ENCODE measurements at places on chromosomes 16 and 17.

DNA sequence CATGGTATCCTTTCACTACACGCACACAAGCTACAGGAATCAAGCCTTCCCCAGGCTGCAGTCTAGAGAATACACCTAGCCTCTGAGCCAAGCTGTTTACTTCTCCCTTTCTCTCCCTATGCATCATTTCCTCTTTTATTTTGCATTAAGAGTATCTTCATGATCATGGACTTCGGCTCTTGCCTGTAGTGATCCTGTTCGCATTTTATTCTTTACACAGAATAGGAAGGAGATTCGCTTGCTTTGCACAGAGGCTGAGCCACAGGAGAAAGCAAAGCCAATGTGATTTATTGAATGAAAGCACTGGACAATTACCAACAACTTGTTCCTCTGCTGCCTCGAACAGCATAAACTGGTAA lies 172.7 kb downstream of the ANKFN1 start:
- DNase-seq, result no peak

GRCh38 chr16:50815382-50815781 lies 73.5 kb downstream of the CYLD start:
- no peak for DNase-seq

- no peak for DNase-seq
These were observed 128.3 kb downstream of the AXIN2 start for GRCh38 chr17:65433157-65433556.

GRCh38 chr17:73760439-73760758 lies 116.2 kb upstream of the SDK2 start:
- no peak for DNase-seq

DNA sequence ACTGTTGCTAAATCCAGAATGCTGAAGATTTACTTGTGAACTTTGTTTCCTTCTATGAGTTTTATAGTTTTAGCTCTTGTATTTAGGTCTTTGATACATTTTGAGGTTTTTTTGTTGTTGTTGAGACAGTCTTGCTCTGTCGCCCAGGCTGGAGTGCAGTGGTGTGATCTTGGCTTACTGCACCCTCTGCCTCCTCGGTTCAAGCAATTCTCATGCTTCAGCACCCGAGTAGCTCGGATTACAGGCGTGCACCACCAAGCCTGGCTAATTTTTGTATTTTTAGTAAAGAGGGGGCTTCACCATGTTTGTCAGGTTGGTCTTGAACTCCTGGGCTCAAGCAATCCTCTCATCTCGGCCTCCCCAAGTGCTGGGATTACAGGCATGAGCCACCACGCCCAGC lies 14.4 kb downstream of the TENT4B start:
- no peak for DNase-seq

DNA sequence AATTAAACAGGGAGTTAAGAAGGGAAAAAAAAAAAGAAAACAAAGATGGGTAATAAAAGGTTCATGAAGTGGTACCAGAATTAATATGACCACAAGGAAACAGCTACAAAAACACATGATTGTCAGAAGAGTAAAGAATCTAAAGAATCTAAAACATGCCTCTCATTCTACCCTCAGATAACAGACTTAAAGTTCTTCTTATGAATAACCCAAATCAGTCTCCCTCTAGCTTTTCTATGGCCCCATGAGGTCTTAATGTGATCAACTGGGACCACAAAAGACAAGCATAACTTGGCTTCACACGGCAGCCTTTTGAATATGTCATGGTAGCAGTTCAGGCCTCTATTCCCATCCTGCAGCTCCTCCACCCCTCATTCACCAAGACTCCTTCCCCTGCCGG lies 6.9 kb downstream of the MYH10 start:
- DNase-seq, result no peak

DNA sequence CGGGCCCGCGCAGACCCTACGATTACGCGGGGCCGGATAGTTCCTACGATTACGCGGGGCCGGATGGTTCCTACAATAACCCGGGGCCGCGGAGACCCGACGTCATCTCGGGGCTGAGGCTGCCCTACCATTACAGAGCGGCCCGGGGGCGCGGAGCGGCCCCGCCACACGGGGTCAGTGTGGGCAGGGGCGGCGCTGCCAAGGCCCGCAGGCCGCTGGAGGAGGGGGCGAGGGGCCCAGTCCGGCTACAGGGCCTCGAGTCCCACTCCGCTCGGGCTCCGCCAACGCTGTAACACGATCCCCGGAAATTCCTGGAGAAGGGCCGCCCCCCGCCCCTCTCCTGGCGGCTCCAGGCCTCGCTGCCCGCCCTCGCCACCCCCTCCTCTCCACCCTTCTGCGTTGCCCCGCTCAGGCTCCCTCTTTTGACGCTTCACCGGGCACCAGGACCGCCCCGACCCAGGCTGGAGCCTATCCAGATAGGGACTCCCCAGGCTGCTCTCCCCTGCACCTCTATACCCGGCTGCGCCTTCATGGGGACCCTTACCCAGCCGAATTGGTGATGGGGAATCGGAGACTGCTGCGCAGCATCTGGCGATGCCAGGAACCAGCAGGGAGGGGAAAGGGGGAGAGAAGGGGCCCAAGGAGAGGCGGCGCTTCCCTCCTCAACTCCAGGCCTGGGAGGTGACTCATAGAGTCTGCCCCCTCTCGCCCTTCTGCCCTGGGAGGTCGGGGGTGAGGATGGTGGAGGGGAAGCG lies at the start of gene RAB34:
RAB34 (minus strand) TSS at position 291 of the 755 bp plus-strand sequence. CDS start 602 bp downstream, outside the sequence.
- DNase-seq, result peak; percentile 94

DNA sequence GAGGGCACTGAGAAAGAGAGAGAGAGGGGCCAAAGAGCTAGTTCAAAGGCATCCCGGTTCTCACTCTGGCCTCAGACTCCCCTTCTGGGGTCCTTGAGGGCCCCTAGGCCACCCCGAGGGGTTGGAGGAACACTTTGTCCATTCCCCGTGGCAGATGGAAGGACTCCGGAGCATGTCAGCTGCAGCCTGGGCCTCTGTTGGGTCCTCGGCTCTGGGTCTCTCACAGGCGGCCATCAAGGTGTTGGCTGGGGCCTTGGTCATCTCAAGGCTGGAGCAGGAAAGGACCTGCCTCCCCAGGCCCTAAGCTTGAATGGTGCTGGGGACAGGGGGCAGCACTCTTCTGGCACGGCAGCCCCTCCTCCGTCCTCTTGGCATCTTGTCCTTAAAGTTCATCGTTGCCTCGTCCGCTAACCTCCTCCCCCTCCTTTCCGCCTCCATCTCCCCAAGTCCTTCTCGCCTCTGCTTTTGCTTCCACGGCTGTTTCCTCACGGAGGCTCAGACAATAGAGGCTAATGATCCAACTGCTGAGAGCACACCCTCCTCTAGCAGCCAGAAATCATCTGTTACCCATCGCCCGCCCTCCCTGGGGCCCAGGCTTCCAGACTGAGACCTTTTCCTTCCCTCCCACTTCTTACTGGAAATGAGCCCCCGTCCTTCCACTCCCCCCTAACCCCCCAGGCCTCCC lies 23.3 kb downstream of the CCR7 start:
- no peak for DNase-seq

DNA sequence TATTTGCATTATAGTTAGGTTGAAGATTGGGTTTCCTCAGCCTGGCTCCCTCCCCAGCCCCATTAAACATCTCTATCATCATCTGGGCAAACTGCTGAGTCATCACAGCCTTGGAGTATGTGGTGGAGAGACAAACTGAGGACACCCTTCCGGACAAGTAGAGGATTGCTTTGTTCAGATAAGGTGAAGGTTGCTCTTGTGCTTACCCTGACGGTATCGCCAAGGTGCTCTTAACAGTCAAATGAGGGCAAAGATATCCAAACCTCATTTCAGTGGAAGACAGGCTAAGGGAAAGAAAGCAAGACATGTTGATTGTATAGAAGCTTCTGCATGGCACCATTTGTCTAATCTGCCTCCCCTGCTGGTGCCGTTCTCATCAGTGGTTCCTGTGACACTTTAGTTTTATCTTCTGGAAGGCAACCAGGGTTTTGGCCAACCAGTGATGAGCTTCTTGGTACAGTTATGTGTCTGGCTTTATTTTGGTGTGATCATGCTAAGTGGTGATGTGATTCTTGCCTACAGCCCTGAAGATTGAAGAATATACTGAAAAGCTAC lies 56.9 kb upstream of the LGALS9 start:
- no peak for DNase-seq

- no peak for DNase-seq
These were observed 371.2 kb upstream of the ASIC2 start for GRCh38 chr17:33664116-33664840.

GRCh38 chr16:10181196-10182162 lies 749 bp downstream of the GRIN2A start:
- DNase-seq, result peak; percentile 82

DNA sequence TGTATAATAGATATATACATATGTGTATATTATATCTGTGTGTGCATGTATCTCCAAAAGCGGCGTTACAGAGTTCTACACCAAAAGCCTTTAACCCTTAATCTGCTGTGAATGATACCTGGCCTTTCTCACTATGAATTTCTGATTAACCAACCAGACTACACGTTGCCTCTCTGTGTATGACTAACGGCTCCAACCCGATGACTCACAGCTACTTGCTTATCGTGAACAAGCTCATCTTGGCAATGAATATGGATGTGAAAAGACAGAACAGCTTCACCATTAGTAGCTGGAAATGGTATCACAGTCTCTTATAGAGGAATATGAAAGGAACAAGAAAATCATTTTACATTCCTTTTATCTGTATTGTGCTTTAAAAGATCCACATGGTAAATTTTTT lies 23.8 kb upstream of the ARHGAP44 start:
- DNase-seq, result no peak

DNA sequence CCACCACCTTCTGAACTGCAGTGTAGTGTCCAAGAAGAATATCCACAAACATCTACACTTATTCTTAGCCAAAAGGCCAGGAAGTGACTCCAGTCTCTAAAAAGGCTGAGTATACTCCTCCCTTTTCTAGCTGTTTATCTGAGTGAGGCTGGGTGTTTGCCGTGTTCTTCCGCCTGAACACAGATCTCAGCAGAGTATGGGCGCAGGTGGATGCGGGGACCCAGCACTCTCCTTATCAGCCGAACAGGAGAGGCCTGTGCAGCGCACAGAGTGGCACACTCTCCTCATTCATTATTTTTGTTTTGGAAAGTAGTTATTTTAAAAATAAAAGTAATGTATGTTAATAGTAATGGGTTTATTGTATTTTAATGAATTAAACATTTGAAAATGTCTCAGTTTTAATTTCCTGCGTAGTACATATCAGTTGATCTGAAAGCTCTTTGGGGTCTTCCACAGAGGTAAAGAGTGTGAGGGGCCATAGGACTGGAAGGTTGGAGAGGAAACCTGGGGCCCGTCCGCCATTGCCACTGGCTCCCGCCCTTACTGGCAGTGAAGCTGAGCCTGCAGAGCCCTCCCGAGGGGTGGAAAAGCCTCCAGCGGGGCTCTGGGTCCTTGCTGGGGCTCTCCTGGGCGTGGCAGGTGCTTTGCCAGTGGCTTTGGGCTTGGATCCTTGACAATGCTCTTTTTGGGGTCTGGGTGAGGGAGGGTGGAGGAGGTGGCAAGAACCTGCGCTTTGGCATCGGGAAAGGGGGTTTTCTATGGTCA lies 53.8 kb downstream of the PDPK1 start:
- no peak for DNase-seq

DNA sequence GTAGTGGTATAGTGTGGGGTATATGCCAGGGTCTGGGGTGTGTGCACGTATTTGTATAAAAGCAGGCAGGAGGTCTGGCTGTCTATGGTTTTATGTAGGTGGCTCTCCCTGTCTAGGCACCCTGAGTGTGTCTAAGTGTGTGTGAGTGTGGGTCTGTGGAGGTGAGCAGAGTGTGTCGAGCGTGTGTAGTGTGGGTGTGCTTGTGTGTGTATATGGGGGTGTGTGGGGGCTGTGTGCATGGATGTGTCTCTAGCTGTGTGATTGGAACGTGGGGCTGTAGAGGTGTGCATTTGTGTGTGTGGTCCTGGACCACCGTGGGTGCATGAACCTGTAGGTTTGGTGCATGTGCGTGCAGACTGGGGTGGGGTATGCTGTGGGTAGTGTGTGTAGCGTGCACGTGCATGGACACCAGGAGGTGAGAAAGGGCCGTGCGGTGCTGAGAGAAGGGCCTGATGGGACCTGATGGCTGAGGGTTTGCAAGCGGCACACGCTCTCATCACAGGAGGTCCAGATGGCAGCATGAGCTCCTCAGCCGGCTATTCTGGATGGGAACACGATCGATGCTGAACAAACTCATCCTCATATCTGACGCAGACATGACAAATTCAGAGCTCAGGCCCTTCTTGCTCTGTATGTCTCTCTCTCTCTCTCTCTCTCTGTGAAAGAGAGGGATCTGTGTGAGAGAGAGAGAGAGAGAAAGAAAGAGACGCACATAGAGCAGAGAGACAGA lies 27.7 kb downstream of the SPACA3 start:
- no peak for DNase-seq

DNA sequence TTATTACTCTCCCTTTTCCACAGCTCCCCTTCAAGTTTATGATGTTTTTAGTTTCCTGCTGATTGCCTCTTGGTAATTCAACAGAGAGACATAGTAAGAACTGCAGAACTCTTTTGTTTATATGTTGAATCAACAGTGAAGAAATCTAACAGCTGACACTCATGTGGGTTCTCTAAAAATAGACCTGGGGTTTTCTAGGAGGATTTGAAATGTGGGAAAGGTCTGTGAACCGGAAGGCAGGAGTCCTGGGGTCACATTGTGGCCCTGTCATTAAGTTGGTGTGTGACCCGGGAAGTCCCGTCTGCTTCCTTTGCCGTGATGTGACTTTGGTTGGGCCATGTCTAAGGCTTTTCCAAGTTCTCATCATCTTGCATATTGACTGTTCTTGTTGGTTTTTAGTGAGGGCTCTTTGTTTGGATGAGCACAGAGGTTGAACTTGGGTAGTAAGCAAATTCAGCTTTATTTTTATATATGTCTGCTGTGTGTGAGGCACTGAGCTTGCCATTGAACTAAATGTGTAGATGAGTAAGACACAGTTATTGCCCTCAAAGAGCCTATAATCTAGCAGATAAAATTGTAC lies 48.5 kb upstream of the HS3ST3A1 start:
- DNase-seq, result no peak

DNA sequence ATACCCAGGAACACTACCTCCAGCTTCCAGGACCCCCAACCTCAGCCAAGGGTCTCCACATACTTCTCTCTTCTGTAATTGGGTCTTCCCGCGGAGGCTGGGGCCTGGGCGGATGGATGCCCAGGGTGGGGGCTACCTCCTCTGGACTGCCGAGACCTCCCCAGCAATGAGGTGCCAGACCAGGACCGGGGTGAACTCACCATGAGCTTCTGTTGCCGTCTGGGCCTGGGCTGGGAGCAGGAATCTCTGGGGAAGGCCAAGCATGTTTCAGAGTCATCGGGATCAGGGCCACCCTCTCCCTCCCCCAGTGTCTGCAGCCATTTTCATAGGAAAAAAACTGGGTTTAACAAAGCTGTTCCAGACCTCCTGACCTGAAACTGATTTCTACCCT lies 10.3 kb upstream of the BAHCC1 start:
- DNase-seq, result no peak

DNA sequence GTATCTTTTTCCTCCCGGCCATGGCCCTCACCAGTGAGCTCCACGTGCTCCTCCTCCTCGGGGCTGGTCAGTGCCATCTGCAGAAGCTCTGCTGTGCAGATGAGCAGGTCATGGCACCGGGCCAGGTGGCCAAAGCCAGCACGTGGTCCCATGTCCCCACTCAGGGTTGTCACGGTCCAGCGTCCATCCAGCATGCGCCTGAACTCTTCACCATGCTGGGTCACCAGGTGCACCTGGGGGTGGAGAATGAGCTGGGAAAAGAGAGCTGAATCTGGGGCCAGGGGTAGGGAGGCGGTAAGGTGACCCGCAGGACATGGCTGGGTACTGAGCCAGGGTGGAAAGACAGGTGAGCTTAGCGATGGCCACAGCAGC lies 1.3 kb downstream of the DHX58 start:
- no peak for DNase-seq

GRCh38 chr16:67708368-67708771 lies 10.7 kb downstream of the GFOD2 start:
- DNase-seq, result no peak

GRCh38 chr16:66996324-66996982 lies 8.1 kb downstream of the CES4A start:
- DNase-seq, result no peak

- no peak for DNase-seq
These were observed 383.1 kb downstream of the KCNJ2 start for GRCh38 chr17:70552230-70552981.
